HT1080 (cell line): ENCODE measurements at places on chromosomes 12 and 14.

GRCh38 chr12:21239866-21240265 lies 94.9 kb downstream of the SLCO1A2 start:
- peak; percentile 49 for DNase-seq

DNA sequence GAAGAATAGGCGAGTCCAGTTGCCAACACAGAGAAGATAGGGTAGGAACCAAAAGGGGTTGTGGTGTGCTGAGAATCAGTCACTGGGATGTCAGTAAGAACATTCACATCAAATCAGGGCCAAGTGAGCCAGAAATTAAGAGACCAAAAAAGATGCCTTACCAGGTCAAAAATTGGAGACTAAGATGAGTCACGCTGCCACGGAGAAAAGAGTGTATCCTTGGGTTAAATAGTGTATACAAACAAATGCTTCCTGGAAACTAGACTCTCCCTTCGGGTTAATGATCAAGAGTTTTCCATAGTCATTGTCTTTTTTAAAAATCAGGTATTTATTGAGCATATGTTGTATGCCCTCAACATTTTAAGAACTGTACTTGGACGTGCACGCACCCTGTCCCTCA lies 45.2 kb upstream of the BAZ1A start:
- peak; percentile 13 for DNase-seq

DNA sequence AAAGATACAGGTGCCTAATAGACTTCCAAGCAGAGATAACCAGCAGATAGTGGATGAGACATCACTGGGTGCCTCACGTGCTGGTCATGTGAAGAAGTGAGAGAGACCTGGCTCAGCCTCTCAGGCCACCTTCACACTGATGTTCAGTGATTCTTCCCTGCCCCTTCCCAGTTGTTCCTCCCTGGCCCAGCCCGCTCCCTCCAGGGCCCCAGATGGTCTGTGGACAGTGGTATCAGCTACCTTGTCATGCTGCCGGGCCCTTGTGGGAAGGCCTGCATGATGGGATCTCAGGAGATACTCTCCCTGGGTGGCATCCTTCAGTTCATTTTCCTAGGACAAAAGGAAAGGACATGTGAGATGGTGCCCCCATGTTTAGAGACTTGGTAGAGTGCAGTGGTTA lies 179.9 kb downstream of the PIWIL1 start:
- DNase-seq = no peak

DNA sequence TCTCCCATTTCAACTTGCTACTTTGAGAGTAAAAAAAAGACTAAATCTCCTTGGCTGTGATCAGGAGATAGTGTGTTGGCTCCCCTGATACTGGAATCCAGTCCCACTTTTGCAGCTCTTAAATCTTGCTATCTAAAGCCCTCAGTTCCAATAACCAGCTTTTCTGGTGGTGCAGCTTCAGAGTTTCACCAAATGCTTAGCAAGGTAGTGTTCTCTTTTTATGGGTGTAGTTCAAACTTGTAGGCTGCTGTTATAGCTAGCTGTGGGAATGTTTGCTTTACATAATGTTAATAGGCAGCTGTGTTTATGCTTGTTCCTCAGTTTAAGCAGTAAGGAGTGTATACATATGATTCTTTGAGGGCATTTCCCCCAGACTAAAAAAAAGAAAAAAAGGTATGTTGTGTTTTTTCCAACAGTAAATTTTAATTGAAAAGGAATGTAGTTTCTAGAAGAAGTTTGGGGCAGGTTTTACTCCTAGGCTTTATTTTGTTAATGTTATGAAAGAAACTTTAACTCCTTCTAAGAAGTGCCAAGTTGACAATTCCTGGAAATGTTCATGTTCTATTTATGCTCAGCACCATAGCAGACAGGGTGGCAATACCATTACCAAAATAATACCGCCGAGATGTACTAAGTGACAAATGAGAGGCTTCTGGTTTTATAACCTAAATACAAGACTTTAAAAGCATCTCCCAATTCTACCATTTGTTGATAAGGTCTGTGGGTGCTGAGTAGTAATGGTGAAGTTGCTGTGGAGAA lies 12.1 kb downstream of the CRADD start:
- no peak for DNase-seq

DNA sequence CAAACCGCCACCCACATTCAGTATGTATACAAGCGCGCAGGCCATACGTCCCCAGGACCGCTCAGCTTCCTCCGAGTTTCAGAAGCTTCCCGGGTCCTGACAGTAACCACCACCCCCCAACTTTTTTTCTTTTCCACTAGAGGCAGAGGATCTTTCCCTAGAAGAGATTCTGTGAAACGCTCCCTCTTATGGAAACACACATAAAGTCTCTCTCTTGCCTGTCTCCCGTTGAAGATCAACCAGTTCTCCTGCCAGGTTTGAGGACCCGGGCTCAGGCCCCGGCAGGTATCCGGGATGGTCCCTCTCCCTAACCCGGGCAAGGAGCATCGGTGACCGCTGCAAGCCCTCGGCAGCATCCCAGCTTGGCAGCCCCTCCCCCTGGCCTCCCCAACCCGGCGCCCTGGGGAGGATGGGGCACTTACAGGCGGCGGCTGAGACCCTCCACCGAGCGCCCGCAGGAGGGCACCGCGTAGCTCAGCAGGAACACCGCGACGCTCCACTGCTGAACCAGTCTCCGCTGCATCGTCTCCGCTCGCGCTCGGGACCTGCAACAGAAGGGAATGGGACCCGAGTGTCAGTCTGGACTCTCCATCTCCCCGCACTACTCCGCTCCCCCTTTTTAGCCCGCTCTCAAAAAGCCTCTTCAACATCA lies 3.4 kb downstream of the PTHLH start:
- no peak for DNase-seq

DNA sequence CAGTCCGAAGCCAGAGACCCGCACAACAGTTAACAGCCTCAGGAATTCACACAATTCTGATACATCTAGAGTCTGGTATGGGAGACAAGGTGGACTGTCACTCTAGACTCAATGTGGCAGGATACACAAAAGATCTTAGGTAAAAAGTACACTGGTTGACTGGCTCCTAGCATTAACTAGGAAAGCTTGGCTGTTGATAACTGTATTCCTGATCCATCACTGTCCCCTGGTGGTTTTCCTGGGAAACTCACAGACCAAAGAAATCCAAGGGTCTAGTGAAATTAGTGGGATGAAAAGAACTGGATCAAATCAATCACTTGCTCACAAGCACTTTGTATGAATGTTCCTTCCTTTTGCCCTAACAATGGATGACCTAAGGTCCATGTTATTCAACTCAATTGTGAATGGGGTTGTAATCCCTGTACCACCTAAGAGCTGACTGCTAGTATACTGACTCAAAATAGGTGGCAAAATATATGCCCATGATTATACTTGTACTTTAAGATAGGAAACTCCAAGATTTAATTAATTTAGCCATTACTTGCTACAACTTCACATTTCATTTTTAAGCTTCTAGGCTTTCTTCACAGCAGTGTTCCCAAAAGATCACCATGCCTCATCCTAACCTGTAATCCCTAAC lies 14.0 kb downstream of the NPC2 start:
- peak; percentile 27 for DNase-seq

DNA sequence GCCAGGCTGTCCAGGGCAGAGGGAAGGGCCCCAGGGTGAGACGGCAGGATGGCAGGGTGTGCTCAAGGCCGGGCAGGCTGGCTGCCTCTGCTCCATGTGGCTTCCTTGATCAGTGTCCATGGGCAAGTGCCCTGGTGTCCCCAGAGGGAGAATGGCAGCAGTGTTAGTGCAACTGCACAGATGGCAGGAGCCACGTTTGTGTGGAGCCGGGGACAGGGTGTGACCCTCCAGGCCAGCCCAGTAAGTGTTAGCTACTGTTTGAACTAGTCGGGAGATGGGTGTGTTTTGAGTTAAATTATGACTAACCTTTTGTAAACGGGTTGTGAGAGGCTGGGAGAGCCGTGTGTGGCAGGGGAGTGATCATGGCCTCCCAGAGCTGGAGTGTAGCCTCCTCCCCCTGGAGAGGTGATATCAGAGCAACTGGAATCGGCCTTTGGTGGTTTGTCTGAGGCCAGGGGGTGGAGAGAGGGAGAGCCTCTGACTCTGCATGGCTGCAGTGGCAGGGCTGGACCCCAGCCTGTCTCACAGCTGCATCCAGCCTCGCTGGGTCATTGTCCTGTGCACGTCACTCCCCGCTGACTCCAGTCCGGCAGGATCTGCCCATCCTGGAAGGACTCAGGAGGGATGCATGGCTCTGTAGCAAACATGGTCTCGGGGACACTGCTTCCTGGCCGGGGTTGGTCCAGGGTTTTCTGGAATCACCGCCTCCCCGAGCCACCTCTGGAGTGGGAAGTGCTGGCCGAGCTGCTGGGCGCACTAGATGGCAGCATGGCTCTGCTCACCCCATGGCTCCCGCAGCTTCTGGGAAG lies 27.8 kb downstream of the AACS start:
- DNase-seq = peak; percentile 14

DNA sequence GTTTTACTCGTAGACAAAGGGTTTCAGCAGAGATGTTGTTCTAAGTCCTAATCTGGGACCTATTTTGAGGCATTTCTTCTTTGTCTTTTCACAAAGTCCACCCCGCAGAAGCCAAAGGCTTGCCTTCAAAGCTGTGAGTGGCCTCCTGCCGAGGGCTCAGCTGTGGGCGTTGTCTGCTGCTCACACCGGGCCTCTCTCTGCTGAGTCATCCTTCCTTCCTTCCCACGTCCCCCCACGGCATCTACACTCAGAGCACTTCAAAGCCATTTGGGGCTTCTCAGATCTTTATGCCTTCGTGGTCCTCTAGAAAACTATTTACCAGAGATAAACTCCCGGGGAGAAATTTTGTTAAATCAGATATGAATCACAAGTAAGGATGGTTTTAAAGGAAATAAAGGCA lies 115.9 kb upstream of the TMPO start:
- DNase-seq = peak; percentile 86

DNA sequence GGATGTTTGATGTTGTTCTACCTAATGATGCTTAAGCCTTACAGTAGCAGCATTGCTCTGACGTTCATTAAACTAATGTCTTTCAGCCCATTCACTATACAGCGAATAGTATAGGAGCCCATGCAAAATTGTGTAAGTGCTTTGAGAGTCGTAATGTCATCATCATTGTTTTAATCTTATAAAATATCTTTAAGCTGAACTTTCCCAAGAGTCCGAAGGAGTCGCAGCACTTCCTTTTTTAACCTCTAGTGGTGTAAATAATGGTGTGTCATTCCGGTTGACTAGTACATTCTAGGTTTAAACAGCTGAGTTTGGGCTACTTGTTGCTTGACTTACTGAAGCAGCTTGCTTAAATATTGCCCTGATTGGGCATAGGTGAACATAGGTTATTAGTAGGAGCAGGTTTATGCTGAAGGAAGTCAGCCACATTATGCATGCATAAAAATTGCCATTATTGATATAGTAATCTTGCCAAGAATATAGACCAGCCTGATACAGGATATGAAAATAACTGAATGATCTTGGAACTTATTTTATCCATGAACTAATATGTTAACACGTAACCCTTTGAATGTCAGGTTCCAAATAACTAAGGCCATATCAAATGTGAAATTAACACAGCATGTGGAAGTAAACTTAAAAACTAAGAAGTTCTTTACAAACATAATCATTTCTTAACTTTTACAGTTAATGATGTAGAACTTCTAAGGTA lies 2.6 kb downstream of the WNK1 start:
- DNase-seq = peak; percentile 68

GRCh38 chr12:53324113-53324778 lies 2.8 kb upstream of the AAAS start:
- no peak for DNase-seq

GRCh38 chr14:20631880-20632389 lies 9.6 kb downstream of the OR6S1 start:
- DNase-seq = peak; percentile 54

GRCh38 chr14:35405304-35405996 lies 901 bp upstream of the NFKBIA start:
- no peak for DNase-seq

DNA sequence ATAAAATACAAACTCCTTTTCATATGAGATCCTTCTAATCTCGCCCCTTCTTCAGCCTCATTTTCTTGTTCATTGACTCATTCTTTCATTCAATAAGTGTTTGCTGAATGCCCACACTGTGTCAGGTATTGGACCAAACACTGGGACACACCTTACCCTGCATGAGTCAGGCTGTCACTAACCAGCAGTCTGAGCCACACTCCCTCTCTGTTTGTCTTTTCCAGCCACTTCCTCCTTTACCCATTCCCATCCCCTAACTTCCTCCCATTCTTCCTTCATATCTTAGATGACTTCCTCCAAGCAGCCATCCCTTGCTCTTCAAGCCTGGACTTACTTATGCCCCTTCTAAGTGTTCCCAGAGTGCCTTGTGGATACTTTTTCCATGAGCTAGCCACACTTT lies 27.0 kb upstream of the HIF1A start:
- peak; percentile 76 for DNase-seq

- DNase-seq = no peak
Observed at GRCh38 chr14:72010474-72010873, 78.2 kb downstream of the RGS6 start.

DNA sequence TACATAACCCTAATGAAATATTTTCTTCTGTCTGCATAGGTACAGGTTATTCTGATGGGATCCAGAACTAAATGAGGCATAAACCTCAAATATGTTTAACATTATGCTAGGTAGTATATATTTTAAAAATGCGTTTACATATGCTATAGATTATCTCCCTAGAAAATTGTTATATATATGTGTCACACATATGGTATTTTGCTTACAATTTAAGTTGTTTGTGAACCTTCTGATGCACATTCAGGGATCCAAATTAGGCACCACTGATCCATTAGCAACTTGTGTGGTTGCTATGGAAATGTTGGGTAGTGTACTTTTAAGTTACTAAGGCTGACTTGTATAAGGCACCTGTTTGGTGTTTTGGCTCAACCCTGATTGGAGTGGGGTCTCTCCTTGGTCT lies 456.7 kb downstream of the AEBP2 start:
- DNase-seq = no peak

DNA sequence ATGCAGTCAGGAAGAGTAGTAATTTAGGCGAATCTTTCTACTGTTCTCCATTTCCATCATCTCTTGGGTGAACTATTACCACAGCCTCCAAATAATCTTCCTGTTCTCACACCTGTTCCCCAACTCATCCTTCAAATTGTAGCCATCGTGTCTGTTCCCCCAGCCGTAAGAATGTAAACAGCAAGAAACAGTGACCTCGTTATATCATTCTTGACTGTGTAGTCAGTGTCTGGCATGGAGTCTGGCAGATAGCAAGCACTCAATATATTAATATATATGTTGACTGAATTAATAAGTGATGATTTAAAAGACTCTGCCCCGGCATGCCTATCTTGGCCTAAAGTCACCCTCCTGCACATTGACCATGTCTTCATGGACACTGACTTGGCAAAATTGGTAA lies 20.3 kb downstream of the PDE6H start:
- no peak for DNase-seq
